ENCODE measurements at places on chromosomes 11 and 22. TPM values are rescaled to one million over a fixed set of nuclear protein-coding genes. Genes with fewer than 3 reads are reported as not detected.

The TMEM151A gene
- 0.04 TPM for polyA plus RNA-seq

The E2F8 gene
- 3.1 TPM for polyA plus RNA-seq

The CHADL gene
- polyA plus RNA-seq: 2.8 TPM

The PGM2L1 gene
- polyA plus RNA-seq: 0.51 TPM

The SYT13 gene
- 0.02 TPM for polyA plus RNA-seq

The IFITM1 gene
- polyA plus RNA-seq: 48.2 TPM

The PHOX2A gene
- polyA plus RNA-seq: not detected

The NLRP14 gene
- polyA plus RNA-seq: not detected

The VPREB1 gene
- not detected for polyA plus RNA-seq

The FGF19 gene
- not detected for polyA plus RNA-seq

The POU2AF3 gene
- polyA plus RNA-seq: 4.0 TPM

The DUSP8 gene
- 0.84 TPM for polyA plus RNA-seq

The UBQLNL gene
- polyA plus RNA-seq: 0.15 TPM

The TMPRSS5 gene
- polyA plus RNA-seq: 0.18 TPM

The ACTN3 gene
- polyA plus RNA-seq: 0.02 TPM

The PATE2 gene
- polyA plus RNA-seq: not detected

The NECTIN1 gene
- polyA plus RNA-seq: 79.6 TPM

The CRYBB3 gene
- 0.33 TPM for polyA plus RNA-seq

The MB gene
- 2.5 TPM for polyA plus RNA-seq
